Stimulated activated CD4-positive, alpha-beta T cell treated with anti-CD3 and anti-CD28 coated beads, Interleukin-2, amount 100 ng/mL, for 24 hours (primary cell): ENCODE measurements at places on chromosomes 3 and 15.
A peak's percentile ranks its signal among the peaks of the same experiment; 100 is the strongest.

GRCh38 chr3:72338942-72339669 is 509.1 kb downstream of the SHQ1 start:
- peak; percentile 68 for DNase-seq

DNA sequence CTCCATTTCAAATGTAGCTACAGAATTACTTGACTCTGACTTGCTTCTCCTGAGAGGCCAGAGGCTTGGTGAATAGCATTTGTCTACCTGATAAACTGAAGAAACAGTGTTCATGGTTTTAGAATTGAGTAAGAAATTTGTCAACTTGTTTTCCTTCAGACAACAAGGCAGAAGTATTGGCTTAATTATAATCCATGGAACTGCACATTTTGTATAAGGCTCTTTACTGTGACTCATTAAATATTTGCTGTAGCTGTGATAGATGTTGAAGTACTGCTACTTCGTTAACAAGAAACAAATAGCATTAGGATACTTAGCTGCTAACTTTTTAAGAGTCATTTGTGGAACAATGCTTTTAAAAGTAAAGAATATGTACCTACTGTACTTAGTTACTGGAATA is 4.6 kb downstream of the UNC13C start:
- DNase-seq = no peak

GRCh38 chr3:33868309-33868708 is 69.9 kb downstream of the PDCD6IP start:
- DNase-seq = no peak

GRCh38 chr15:68667800-68668625 is 89.2 kb downstream of the CORO2B start:
- DNase-seq = no peak

DNA sequence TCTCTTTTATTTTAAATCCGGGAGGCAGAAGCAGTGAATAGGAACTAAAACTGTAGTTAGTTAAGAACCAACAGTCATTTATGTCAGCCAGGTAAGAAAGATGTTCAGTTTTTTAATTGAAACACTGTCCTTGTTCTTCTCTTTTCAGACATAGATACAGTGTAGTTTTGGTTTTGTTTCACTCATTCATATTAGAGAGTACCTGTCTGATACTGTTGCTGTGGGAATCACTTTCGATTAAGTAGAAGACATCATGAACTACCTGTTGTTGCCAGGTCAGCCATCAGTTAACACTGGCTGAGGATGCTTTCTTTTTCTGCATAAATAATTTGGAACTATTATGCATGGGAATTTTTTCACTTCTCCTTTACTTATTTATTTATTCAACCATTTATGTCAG is 700.4 kb downstream of the OTOL1 start:
- DNase-seq = no peak

GRCh38 chr3:17057321-17057720 is 172.6 kb downstream of the PLCL2 start:
- DNase-seq = no peak

DNA sequence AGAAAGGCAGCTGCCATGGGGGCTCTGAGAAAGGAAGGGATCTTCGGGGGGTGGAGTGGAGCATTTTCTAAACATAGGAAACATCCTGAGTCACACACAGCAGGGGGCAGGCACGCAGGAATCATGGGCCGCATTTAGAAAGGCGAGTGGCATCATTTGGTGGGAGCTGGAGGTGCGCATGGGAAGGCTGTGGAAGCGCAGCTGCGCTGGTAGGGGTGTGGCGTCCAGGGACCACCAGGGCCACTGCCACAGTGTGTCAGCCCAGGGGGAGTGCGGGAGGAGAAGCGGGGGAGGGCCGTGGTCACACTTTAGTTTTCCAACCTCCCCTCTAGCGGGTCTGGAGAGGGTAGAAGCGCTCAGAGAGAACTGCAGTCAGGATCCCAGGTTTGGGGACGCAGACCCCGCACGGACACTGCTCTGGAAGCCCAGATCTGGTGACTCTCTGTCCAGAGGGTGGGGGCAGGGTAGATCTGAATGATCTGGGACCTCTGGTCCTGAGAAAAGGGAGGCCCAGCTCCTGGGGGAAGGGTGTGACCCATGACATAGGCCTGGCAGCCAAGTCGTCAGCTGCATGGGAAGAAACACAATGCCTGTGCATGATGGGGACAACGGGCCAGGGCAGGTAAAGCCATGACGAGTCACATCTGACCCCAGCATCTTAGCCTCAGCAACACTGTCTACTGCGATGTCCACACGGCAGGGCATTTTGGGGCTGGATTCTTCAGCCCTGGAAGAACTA is 88.0 kb upstream of the IQSEC1 start:
- no peak for DNase-seq

GRCh38 chr3:136645915-136646314 is 106.3 kb downstream of the STAG1 start:
- no peak for DNase-seq

DNA sequence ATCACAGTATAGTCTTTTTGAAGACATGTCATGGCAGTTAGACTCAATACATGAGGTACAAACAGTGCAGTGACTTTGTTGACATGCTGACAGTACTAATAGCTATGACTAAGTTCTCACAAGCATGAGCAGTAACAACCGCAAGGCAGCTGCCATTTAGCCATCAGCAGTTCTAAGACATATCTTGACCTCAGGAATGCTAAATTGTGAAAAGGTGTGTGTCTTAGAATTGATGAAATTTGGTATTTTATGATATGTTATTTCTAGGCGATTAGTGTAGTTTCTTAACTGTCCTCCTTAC is 60.7 kb upstream of the FURIN start:
- no peak for DNase-seq
